ENCODE measurements at places on chromosomes 5 and 9. TPM values are rescaled to one million over a fixed set of nuclear protein-coding genes. Genes with fewer than 3 reads are reported as not detected.

Gene G3BP1
- 212 TPM for total RNA-seq

Gene ZMYND19
- 34.4 TPM for total RNA-seq

Gene UBE2QL1
- 0.62 TPM for total RNA-seq

Gene ECSCR
- not detected for total RNA-seq

Gene ZNG1A
- total RNA-seq, result 45.8 TPM

Gene RABEPK
- 7.8 TPM for total RNA-seq

Gene PLAC8L1
- total RNA-seq, result not detected

Gene PNPLA7
- total RNA-seq, result 0.13 TPM

Gene THBS4
- total RNA-seq, result 40.5 TPM

Gene SLC6A18
- total RNA-seq, result not detected

Gene SLC45A2
- 0.06 TPM for total RNA-seq

Gene GNA14
- not detected for total RNA-seq

Gene CARTPT
- total RNA-seq, result not detected

Gene PLCXD3
- total RNA-seq, result 0.09 TPM

Gene TEX10
- 71.8 TPM for total RNA-seq

Gene ITGA2
- 2.6 TPM for total RNA-seq

Gene SPAG8
- total RNA-seq, result 1.6 TPM

Gene SPZ1
- total RNA-seq, result not detected

Gene FCN2
- not detected for total RNA-seq

Gene TMCO6
- 106 TPM for total RNA-seq

Gene MAP1B
- total RNA-seq, result 247 TPM

Gene FOXD1
- 0.12 TPM for total RNA-seq

Gene NCS1
- 28.5 TPM for total RNA-seq

Gene PAPPA
- 0.65 TPM for total RNA-seq

Gene C5orf52
- total RNA-seq, result not detected

Gene PCDHAC2
- 1.9 TPM for total RNA-seq

Gene IL3
- not detected for total RNA-seq

Gene TMEM232
- 5.2 TPM for total RNA-seq

Gene BAAT
- 0.09 TPM for total RNA-seq

Gene PCDHB14
- 7.4 TPM for total RNA-seq

Gene ABL1
- total RNA-seq, result 74.0 TPM

Gene SLC23A1
- total RNA-seq, result not detected

Gene PDE6A
- not detected for total RNA-seq

Gene DMGDH
- 1.4 TPM for total RNA-seq

Gene CTSV
- total RNA-seq, result 52.2 TPM

Gene FSTL4
- 2.3 TPM for total RNA-seq

Gene CBY3
- not detected for total RNA-seq

Gene COMMD10
- 46.6 TPM for total RNA-seq

Gene ANKRA2
- total RNA-seq, result 32.7 TPM

Gene BARX1
- 2.9 TPM for total RNA-seq

Gene ANKRD31
- 0.74 TPM for total RNA-seq

Gene BTNL9
- total RNA-seq, result 0.24 TPM

Gene SPATA31C1
- not detected for total RNA-seq

Gene FOXD4L4
- total RNA-seq, result 0.15 TPM

Gene POU5F2
- 1.0 TPM for total RNA-seq

Gene LECT2
- total RNA-seq, result not detected

Gene TEK
- total RNA-seq, result 14.6 TPM

Gene LMX1B
- total RNA-seq, result 0.19 TPM

Gene CTXN3
- total RNA-seq, result 0.09 TPM
